Calu3 (cell line): ENCODE measurements at places on chromosomes 6 and 20. TPM values are rescaled to one million over a fixed set of nuclear protein-coding genes. Genes with fewer than 3 reads are reported as not detected.
A peak's percentile ranks its signal among the peaks of the same experiment; 100 is the strongest.

- H3K27me3 ChIP-seq: no peaks in the 10 kb centered on the region
- no peak overlapping the region for H3K4me3 ChIP-seq
- no peak for DNase-seq
- H3K36me3 ChIP-seq: no peaks in the 10 kb centered on the region
- no peak overlapping the region for H3K27ac ChIP-seq
These were observed 94.8 kb upstream of the CNKSR3 start for GRCh38 chr6:154605178-154605881.

- peak overlapping the region; percentile 92 for H3K4me3 ChIP-seq
- peak; percentile 79 for DNase-seq
- H3K27me3 ChIP-seq: no peaks in the 10 kb centered on the region
These were observed 113.5 kb upstream of the BTN3A2 start for GRCh38 chr6:26251354-26252076.

DNA sequence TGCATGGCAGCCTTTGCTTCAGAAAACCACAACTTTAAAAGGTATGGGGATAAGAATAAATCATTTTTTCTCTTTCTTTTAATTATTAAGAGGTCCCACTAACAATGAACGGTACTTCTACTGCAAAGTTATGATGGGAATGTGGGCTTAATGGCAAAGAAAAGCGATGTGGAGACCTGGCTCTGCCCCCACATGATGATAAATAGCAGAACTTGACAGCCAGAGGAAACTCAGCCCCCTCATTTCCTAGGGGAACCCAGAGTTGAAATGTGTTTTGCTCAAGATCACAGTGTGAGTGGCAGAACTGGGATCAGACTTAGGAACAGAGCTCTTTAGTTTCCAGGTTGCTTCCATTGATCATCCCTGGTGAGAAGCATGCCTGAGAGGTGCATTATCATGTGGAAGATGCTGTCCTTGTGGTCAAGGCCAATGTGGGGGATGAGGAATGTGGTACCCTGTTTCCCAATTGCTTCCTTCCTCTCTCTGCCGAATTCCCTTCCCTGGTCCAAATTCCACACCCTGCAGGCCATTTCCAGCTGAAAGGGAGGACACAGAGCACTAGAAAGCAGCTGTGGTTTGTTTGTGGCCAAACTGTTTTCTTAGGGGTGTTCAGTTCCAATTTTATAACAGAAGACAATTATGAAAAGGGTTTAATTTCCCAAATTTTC, 66.0 kb downstream of the BACH2 start:
- DNase-seq: no peak
- no peak overlapping the region for H3K4me3 ChIP-seq
- no peak overlapping the region for H3K27ac ChIP-seq
- H3K27me3 ChIP-seq: no peaks in the 10 kb centered on the region
- no peaks in the 10 kb centered on the region for H3K4me1 ChIP-seq
- no peaks in the 10 kb centered on the region for H3K36me3 ChIP-seq

- DNase-seq: no peak
- peaks cover 22% of the 10 kb centered on the region for H3K36me3 ChIP-seq
- no peaks in the 10 kb centered on the region for H3K27me3 ChIP-seq
- H3K4me1 ChIP-seq: peaks cover 14% of the 10 kb centered on the region
- no peak overlapping the region for H3K4me3 ChIP-seq
- H3K27ac ChIP-seq: no peak overlapping the region
These were observed 140.4 kb downstream of the DTNBP1 start for GRCh38 chr6:15522427-15522826.

DNA sequence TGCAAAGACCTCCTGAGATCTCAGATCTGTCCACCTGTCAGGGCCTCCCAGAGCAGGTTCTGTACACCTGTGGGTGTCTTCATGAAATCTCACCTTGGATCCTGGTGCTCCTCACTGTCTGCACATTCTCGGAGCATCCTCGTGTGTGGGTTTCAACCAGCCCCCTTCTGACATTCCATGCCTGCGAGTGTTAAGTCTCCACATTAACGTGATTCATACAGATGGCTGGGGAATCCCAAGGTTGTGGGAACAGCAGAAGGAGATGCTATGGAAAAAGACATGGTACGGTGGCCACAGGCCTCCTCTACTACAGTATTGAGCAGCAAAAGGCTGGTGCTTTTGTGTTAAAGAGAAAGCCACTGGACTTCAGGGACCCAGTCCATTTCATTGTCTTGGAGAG, 556.5 kb downstream of the DHX35 start:
- DNase-seq: no peak
- no peak overlapping the region for H3K4me3 ChIP-seq
- H3K27me3 ChIP-seq: no peaks in the 10 kb centered on the region
- no peaks in the 10 kb centered on the region for H3K36me3 ChIP-seq
- H3K4me1 ChIP-seq: no peaks in the 10 kb centered on the region

DNA sequence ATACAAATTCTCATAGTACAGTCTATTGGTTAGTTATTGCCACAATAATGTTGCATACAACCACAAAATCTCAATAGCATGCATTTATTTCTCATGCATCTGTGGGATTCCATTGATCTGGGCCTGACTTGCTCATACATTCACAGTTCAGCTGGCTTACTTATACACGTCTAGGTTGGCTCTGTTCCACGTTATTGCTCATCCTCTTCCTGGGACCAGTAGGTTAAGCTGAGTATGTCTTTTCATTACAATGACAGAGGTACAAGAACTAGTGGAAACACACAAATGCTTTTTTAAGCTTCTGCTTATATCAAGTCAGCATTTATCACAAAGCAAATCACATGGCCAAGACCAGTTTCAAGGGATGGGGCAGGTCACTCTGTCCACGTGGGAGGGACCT, 485.3 kb upstream of the BTBD3 start:
- H3K27me3 ChIP-seq: no peaks in the 10 kb centered on the region
- no peaks in the 10 kb centered on the region for H3K4me1 ChIP-seq
- H3K36me3 ChIP-seq: no peaks in the 10 kb centered on the region
- no peak overlapping the region for H3K27ac ChIP-seq
- no peak overlapping the region for H3K4me3 ChIP-seq
- DNase-seq: no peak

LHFPL5 gene
- total RNA-seq: 0.42 and 0.66 TPM in 2 replicates

HCK gene
- not detected in 2 replicates for total RNA-seq

- peak overlapping the region; percentile 90 for H3K27ac ChIP-seq
- H3K36me3 ChIP-seq: peaks cover 16% of the 10 kb centered on the region
- peaks cover 22% of the 10 kb centered on the region for H3K4me1 ChIP-seq
- H3K27me3 ChIP-seq: no peaks in the 10 kb centered on the region
These were observed 48.3 kb downstream of the ATXN1 start for GRCh38 chr6:16712931-16713484.

FRS3 gene
- total RNA-seq: 5.0 and 6.6 TPM in 2 replicates

GRCh38 chr20:8527998-8528723, 396.1 kb downstream of the PLCB1 start:
- no peak overlapping the region for H3K27ac ChIP-seq
- no peaks in the 10 kb centered on the region for H3K4me1 ChIP-seq
- H3K27me3 ChIP-seq: no peaks in the 10 kb centered on the region
- no peak for DNase-seq
- no peak overlapping the region for H3K4me3 ChIP-seq

GLP1R gene
- 4.8 and 10.2 TPM in 2 replicates for total RNA-seq

MYT1 gene
- total RNA-seq: 0.45 TPM in 1 of 2 replicates, not detected in the other

DNA sequence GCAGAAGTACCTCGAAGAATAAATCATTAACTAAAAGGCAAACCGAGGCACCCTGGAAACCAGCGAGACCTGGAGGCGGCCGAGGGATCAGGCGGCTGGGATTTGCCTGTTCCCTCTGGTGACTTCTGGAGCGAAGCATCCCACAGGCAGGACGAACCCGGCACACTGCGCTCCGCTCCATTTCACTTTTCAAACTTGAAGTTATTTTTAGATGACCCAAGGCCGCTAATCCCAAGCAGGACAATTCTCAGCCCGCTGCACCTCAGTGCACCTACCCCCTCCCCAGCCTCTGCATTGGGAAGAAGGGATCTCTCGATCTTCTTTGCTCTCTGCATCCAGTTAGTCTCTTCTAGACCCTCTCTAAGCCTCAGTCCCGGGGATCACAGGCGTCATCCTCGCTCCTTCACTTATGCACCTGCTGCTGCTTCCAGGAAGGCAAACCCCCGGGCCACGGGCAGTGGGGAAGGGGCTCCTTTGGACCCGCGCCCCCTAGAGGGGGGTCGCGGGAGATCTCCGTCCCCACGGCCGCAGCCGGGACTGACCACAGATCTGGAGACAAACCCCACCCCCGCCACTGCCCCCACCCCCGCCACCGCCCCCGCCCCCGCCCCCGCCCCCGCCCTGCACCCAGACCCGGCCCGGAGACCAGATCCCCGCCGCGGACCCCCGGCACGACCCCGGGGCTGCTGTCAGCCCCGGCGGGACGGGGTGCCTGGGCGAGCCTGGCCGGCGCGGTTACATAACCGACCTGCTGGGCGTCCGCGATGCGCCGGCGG, 636 bp downstream of the RCAN2 start:
- H3K27me3 ChIP-seq: peaks cover 33% of the 10 kb centered on the region
- H3K4me3 ChIP-seq: peak overlapping the region; percentile 73
- H3K36me3 ChIP-seq: peaks cover 20% of the 10 kb centered on the region
- DNase-seq: peak; percentile 33
- H3K4me1 ChIP-seq: peaks cover 23% of the 10 kb centered on the region
- H3K27ac ChIP-seq: no peak overlapping the region

GRCh38 chr6:18280084-18280483, 15.8 kb upstream of the DEK start:
- H3K27ac ChIP-seq: no peak overlapping the region
- no peak for DNase-seq
- no peak overlapping the region for H3K4me3 ChIP-seq
- peaks cover 36% of the 10 kb centered on the region for H3K27me3 ChIP-seq

ELOVL4 gene
- 1.6 and 2.1 TPM in 2 replicates for total RNA-seq

GRCh38 chr6:161696801-161697200, 422.9 kb upstream of the AGPAT4 start:
- H3K4me1 ChIP-seq: no peaks in the 10 kb centered on the region
- no peak for DNase-seq
- H3K36me3 ChIP-seq: no peaks in the 10 kb centered on the region

GRCh38 chr20:25672659-25673235, 23.9 kb downstream of the ZNF337 start:
- no peak for DNase-seq
- H3K27me3 ChIP-seq: no peaks in the 10 kb centered on the region
- H3K4me1 ChIP-seq: no peaks in the 10 kb centered on the region
- H3K4me3 ChIP-seq: no peak overlapping the region

GRCh38 chr6:63943826-63944225, 308.2 kb downstream of the PHF3 start:
- DNase-seq: no peak
- no peak overlapping the region for H3K27ac ChIP-seq
- H3K4me3 ChIP-seq: no peak overlapping the region
- H3K36me3 ChIP-seq: no peaks in the 10 kb centered on the region
- no peaks in the 10 kb centered on the region for H3K27me3 ChIP-seq

GRCh38 chr20:34820805-34821578, 4.5 kb downstream of the NCOA6 start:
- no peaks in the 10 kb centered on the region for H3K27me3 ChIP-seq
- H3K36me3 ChIP-seq: peaks cover 24% of the 10 kb centered on the region
- peaks cover 56% of the 10 kb centered on the region for H3K4me1 ChIP-seq
- no peak for DNase-seq
- no peak overlapping the region for H3K4me3 ChIP-seq
- no peak overlapping the region for H3K27ac ChIP-seq

- H3K27ac ChIP-seq: no peak overlapping the region
- no peak overlapping the region for H3K4me3 ChIP-seq
- H3K4me1 ChIP-seq: peaks cover 16% of the 10 kb centered on the region
- no peaks in the 10 kb centered on the region for H3K27me3 ChIP-seq
- no peak for DNase-seq
- H3K36me3 ChIP-seq: peaks cover 45% of the 10 kb centered on the region
These were observed 23.2 kb downstream of the UBE2V1 start for GRCh38 chr20:50089787-50090177.

DNA sequence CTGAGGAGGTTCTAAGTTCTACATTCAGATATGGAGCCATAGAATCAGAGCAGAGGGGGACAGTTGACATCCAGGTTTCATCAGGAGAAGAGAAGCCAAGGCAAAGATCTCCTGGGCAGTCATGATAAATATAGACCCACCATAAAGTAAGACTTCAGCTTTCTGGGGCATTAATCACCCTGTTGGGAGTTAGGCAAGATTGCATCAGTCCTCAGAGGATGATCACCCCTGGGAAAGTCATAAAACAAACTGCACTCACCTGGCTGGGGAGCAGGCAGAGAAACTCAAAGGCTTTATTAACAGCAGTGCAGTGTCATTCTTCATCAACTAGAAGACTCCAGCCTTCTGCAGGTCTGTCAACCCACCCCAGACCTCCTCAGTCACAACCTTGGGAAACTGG, 301.3 kb upstream of the JARID2 start:
- no peaks in the 10 kb centered on the region for H3K4me1 ChIP-seq
- H3K27ac ChIP-seq: no peak overlapping the region
- no peak for DNase-seq
- peaks cover 12% of the 10 kb centered on the region for H3K27me3 ChIP-seq
- H3K36me3 ChIP-seq: no peaks in the 10 kb centered on the region

CPXM1 gene
- total RNA-seq: 0.14 and 0.29 TPM in 2 replicates

ULBP2 gene
- 7.1 and 7.6 TPM in 2 replicates for total RNA-seq

MUC22 gene
- total RNA-seq: not detected in 2 replicates

GRCh38 chr6:40922281-40922680, 116.7 kb downstream of the UNC5CL start:
- no peak overlapping the region for H3K27ac ChIP-seq
- no peaks in the 10 kb centered on the region for H3K4me1 ChIP-seq
- no peak overlapping the region for H3K4me3 ChIP-seq

GRCh38 chr20:63972312-63973159, 2.8 kb upstream of the ZNF512B start:
- H3K4me1 ChIP-seq: peaks cover 41% of the 10 kb centered on the region
- peak overlapping the region; percentile 0 for H3K27ac ChIP-seq
- DNase-seq: no peak
- no peaks in the 10 kb centered on the region for H3K27me3 ChIP-seq
- H3K36me3 ChIP-seq: peaks cover 58% of the 10 kb centered on the region

DNA sequence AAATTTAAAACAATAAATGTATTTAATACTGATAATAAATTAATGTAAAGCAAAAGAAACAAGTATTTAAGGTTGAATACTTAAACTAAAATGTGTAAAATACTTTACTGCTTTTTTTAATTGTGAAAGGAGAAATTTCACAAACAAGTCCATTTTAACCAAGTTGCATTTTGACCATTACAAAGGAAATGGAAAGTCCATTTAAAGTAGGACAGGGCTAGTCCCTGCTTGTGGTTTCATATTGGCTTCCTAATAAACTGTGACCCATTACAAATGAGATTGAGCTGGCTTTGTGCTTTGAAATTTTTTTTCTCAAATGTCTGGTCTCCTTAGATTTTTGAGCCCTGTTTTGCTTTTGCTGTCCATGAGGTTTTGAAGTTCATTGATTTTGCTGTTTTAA, 527.6 kb downstream of the MAFB start:
- no peaks in the 10 kb centered on the region for H3K4me1 ChIP-seq
- no peak for DNase-seq
- no peaks in the 10 kb centered on the region for H3K27me3 ChIP-seq
- no peak overlapping the region for H3K27ac ChIP-seq
- no peaks in the 10 kb centered on the region for H3K36me3 ChIP-seq

DNA sequence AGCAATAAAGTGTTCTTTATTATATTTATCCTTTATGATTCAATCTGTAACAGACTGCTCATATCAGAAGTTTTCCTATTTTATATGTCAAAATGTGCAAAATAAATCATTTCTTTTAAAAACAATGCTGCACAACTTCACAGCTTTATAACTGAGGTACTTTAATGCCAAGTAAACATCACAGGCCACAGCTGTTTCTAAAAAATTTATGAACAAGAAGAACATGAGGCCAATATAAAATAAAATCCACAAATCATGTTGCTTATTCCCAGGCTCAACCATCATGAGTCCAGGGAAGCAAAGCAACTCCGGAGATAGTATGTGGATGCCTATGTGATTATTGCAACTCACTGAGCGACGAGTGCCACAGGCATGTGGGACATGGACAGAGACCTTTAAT, 195.5 kb downstream of the ISM1 start:
- no peak for DNase-seq
- no peak overlapping the region for H3K4me3 ChIP-seq
- no peaks in the 10 kb centered on the region for H3K27me3 ChIP-seq
- no peaks in the 10 kb centered on the region for H3K4me1 ChIP-seq
- no peaks in the 10 kb centered on the region for H3K36me3 ChIP-seq
